ENCODE measurements at places on chromosomes 12 and 14.

- no peak for DNase-seq
Measured at GRCh38 chr12:45930369-45930768, 60.0 kb downstream of the SCAF11 start.

DNA sequence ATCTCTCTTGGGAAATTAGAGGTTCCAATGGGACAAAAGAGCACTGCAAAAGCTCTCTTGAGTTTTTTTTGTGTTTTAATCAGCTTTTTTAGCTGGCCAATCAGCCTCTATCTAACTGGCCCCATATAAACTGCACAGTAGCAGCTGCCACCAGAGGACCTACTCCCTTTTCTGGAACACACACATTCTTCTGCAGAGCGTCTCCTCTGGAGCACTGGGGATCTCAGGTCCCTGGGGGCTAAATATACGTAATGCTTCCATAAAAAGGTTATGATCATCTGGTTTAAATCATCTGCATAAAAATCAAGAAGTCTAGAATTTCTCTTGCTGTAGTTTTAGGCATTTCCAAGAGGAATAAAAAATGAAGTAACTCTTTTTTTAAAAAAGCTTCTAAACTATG is 32.3 kb downstream of the TSPAN8 start:
- DNase-seq = no peak

GRCh38 chr12:38159092-38159551 is 157.5 kb upstream of the ALG10B start:
- no peak for DNase-seq

GRCh38 chr12:4569261-4569660 is 7.3 kb downstream of the DYRK4 start:
- DNase-seq = no peak

- no peak for DNase-seq
Measured at GRCh38 chr12:49865782-49866135, 22.9 kb upstream of the BCDIN3D start.
